ENCODE measurements at places on chromosomes 12 and 14.
A peak's percentile ranks its signal among the peaks of the same experiment; 100 is the strongest.

- no peak for DNase-seq
Observed at GRCh38 chr12:58794859-58795258, 125.4 kb downstream of the LRIG3 start.

GRCh38 chr12:77645966-77646598 is 184.6 kb upstream of the NAV3 start:
- no peak for DNase-seq

GRCh38 chr14:67491741-67492507 is 3.4 kb upstream of the TMEM229B start:
- no peak for DNase-seq

DNA sequence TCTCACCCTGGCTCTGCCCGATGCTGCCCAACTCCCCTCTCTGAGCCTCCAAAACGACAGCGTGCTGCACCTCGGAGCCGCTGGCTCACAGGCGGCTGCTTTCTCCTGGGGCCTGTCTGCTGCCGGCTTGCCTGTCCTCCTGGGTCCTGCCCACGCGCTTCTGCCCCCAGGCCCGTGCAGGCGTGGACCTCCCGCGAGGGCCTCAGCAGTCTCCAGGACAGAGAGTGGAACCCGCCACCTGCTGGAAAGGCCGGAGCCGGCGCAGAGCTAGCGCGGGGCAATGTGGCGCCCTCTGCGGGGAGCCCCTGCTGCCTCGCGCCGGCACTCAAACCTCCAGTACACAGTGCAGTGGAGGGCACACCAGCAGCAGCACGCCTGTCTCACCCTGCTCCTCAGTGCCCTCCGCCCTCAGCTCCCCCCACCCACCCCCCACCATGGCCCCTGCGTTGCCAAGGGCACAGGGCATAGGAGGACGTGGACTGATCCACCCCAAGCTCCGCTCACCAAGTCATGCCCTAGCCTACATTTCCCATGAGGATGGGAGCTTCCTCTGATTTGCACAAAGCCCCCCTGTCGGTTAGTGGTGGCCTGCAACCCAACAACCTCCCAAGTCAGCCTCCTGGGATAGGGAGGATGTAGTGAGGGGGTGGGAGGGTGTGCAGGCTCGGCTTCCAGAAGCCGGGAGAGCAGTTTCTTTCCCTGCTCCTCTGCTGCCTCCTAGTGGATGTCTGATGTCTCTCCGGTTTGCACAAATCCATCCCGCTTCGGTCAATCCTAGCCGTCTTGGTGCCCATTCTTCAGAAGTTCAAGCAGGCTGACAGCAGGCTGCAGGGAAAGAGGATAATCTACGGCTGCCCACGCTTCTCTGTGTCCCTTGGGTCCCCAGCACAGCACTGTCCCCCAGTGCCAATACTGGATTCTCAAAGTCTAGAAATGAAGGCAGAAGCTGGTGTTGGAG is 25.2 kb downstream of the KRT8 start:
- DNase-seq = peak; percentile 95

DNA sequence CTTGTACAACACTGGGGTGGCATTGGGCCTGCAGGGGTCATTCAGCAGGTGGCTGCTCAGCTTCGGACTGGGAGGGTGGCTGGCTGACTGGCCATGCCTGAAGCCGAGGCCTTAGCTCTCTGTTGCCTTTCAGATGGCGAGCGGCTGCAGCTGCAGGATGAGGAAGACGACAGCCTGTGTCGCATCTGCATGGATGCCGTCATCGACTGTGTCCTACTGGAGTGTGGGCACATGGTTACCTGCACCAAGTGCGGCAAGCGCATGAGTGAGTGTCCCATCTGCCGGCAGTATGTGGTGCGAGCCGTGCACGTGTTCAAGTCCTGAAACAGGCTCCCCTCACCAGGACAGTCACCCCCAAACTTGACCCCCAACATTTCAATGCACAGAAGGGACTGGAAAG is 23.3 kb downstream of the RNF34 start:
- DNase-seq = no peak

- DNase-seq = no peak
Observed at GRCh38 chr12:96814200-96814599, 92.9 kb upstream of the NEDD1 start.

GRCh38 chr14:68466491-68466977 is 326.3 kb downstream of the ZFP36L1 start:
- peak; percentile 57 for DNase-seq

DNA sequence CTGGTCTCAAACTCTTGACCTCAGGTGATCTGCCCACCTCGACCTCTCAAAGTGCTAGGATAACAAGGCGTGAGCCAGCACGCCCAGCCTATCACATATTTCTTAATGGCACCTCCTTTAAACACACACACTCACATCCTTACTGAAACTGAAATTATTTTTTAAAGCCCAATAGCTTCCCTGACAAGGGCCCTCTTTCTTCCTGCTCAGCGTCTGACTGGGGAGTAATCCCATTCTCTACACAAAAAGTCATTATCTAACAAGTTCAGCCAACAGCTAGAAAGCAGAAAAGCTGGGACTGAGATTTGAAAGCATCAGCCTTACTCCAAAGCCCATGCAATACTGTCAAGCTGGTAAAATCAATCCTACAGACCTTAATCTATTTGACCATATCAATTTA is 10.0 kb upstream of the AICDA start:
- no peak for DNase-seq

- peak; percentile 70 for DNase-seq
Observed at GRCh38 chr12:18430425-18431048, 169.2 kb downstream of the PIK3C2G start.

- no peak for DNase-seq
Observed at GRCh38 chr12:47817272-47818006, 2.3 kb downstream of the HDAC7 start.

GRCh38 chr12:65637774-65638173 is 186.5 kb upstream of the HMGA2 start:
- DNase-seq = no peak

Measured in HT-29 (cell line).